ENCODE measurements at places on chromosomes 6 and 20. TPM values are rescaled to one million over a fixed set of nuclear protein-coding genes. Genes with fewer than 3 reads are reported as not detected.

- DNase-seq, result no peak
Observed at GRCh38 chr20:19916531-19917485, 100.4 kb upstream of the NAA20 start.

DNA sequence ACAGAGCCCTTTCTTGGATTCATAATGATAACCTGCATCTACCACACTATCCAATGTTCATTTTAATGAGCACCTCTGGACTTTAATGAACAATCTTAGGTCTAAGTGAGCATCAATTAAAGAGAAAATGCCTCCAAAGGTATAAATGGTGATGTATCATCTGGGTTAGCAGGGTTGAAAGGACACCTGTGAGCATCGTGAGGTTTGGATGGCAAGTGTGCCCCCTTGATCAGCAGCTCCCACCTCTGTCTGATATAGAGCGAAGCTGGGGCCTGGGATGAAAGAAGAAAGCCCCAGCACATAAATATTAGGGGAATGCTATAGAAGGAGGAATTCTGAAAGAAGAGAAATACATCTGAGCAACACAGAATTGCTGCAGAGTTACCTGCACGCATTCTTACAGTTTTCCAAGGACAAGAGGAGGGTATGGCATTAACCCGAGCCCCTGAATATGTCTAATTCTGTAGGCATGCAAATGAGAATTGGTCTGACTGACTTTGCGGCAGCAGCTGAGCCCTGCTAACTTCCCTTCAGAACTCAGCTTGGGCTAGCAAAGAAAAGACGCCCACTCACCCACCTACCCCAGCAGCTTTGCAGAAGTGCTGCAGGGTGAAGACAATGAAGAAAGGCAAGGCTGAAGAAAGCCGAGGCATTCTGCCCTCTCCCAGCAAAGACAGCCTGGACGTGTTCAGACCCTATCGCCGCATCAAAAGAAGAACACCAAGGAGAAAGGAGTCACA is 136.2 kb downstream of the GMPR start:
- no peak for DNase-seq

DNA sequence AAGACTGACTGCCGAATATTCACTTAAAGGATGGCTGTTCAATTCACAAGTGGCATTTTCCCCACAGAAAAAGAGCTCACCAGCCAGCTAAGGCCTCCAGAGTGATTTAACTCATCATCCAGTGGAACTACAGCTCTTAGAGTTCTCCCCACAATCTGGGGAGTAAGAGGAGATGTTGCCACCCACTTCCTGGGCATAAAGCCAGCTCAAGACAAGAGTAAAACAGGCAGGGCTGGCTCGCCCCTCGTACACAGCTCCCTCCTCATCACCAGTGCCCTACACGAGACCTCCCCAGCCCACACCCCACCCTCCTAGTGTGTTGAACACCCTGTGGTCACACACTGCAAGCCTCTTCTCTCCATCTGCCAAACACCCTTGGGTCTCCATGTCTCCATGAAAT is 47.2 kb upstream of the IPCEF1 start:
- DNase-seq, result no peak

Gene CEP162
- 7.1 TPM for total RNA-seq

DNA sequence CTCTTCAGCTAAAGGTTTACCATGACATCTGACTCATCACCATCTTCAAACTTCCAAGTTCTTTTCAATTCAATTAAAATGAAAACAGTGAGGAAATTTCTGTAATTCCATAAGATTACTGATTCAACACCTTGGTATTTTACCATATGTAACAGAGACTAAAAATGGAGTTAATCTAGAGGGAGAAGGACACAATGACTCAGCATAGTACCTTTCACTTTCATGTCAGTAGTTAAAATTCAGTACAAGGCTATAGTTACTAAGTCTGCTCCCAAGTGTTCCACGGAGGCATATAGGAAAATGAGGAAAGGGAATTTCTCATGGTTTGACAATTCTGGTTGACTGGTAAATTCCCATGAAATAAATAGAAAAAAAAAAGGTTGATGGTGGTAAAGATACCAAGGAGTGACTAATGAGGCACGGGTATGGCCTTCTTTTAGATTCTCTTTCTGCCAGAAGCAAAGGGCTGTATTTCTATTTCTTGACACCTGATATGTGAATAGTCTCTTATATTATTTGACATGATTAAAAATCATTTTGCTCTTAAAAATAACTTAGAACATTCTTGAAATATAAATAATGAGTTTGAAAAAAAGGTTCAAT is 526.7 kb upstream of the ADGRB3 start:
- DNase-seq, result no peak

DNA sequence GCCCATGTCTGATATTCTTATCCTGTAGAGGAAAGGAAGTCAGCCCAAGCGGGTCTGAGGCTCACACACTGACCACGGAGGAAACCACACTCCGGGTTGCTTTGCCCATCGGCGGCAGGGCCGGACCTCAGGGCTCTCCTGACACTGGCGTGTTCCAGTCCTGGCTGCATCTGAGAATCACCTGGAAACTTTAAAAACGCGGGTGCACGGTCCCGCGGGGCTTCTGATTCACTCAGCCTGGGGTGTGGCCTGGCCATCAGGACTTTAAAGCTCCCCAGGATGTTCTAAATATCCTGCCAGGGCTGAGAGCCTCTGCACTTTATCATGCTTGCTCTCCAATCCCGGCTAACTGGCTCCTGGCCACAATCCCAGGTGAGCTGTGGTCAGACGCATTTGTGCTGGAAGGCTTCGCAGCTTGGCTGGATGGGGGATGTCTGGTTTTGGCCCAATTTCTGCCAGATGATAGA is 47.7 kb upstream of the DACT2 start:
- no peak for DNase-seq

Gene SLC25A27
- total RNA-seq, result 7.6 TPM

DNA sequence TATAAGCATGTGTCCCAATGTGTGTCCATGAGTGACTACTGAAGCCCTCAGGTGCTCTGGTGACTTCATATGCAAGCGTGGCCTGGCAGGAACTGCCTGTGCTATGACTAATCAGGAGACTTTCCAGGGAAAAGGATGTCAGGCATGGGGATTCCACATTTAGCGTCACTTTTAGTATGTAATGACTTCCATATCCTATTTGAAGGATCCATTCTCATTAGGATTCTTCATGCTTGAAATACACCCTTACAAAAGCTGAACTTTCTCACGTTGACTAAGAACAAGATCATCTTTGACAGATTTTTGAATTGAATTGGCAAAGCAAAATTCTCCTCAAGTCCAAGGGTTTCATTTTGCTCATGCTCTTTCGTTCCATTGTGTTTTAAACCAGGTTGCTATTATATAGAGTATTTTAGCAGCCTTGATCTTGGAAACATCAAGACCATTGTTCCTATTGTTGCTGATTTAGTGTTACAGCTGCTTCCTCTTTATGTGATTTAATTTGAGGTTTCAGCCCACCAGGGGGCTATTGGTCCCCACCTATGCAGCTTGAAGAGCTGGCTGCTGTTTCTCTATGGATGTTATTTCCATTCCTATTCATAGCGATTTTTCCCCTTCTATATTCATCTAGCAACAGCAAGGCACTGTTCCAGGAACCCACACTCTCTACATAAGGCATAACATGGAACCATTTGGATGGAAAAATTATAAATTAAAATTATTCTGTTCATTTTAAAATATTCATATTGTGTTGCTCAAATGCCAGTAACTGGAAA is 418.6 kb downstream of the CDKAL1 start:
- DNase-seq, result no peak

- DNase-seq, result no peak
Observed at GRCh38 chr6:33492093-33492492, 37.7 kb downstream of the ZBTB9 start.

GRCh38 chr20:9072861-9073500 is 4.1 kb downstream of the PLCB4 start:
- DNase-seq, result no peak

GRCh38 chr6:9408402-9409117 is 973.2 kb upstream of the SLC35B3 start:
- no peak for DNase-seq

DNA sequence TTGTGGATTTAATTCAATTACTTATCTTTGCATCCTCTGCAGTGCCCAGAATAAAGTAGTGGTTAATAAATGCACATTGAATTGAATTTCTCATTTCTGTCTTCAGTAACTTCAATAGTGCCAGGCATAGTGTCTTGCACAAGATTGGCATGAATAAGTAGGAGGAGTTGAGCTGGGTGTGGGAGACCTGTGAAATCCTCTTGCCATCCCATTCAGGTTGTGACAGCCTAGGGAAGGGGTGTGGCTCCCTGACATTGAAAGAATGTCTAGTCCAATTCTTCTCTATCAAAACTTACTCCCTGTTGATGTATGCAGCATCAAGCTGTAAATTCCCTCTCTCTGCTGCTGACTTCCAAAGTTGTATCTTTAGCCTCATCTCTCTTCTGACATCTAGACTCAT is 73.2 kb downstream of the CDH22 start:
- DNase-seq, result no peak

DNA sequence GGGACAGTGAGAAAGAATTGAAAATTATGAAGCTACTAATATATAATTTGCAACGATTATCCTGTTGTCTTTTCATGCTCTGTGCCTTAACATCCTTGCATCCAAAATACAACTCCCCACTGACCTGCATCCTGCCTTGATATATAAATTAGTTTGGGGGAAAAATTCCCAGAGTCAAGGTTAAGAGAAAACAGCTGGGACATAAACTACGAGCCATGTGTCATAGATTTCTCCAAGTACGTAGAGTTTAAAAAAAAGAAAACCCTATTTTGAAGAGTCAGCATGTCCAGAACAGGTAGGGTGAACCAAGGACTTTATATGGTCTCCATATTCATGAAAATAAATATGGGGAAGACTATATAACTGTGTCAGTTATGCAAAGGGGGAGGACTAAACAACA is 123.8 kb upstream of the MARCKS start:
- no peak for DNase-seq

Gene SAMD5
- total RNA-seq, result 11.8 TPM

Data from colonic mucosa (tissue), 4 donors.